Activated T-cell treated with anti-CD3 and anti-CD28 coated beads, Interleukin-2, amount 50 U/mL, for 1 hour (primary cell): ENCODE measurements at places on chromosomes 7 and 10.
A peak's percentile ranks its signal among the peaks of the same experiment; 100 is the strongest.

DNA sequence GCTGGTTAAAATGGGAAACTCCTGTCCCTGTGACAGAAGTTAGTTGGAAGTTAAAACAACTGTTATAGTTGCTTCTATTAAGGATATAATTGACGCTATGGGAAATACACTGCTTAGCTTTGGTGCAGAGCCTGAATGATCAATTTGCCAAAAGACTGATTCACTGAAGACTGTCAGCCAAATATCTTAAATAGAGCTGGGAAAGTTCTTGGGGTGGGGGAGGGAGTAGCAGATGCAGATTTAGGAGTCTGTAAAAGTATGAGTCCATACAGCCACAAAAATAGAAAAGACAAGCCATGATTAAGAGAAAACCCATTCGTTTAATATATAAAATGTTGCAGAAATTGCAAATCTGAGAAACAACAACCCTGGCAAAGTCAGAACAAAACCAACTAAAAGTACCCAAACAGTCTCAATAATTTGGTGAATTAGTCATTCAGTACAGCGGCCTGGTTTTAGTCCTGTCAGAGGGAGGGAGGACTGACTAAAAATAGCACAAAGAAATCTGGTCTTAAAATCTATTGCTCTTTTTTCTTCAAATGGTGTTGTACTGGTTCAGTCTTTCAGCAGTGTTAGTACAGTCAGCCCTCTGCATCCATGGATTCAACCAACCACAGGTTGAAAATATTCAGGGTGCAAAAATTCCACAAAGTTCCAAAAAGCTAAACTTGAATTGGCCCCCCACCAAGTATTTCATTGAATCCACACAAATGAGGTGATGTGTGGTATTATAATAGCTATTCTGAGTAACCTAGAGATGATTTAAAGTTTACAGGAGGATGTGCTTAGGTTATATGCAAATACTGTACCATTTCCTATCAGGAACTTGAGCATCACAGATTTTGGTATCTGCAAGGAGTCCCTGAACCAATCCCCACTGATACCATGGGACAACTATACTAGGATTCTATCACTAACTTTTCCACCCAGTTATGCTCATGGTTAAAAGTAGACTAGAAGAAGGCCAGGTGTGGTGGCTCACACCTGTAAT lies 30.0 kb downstream of the STK17A start:
- DNase-seq = no peak

DNA sequence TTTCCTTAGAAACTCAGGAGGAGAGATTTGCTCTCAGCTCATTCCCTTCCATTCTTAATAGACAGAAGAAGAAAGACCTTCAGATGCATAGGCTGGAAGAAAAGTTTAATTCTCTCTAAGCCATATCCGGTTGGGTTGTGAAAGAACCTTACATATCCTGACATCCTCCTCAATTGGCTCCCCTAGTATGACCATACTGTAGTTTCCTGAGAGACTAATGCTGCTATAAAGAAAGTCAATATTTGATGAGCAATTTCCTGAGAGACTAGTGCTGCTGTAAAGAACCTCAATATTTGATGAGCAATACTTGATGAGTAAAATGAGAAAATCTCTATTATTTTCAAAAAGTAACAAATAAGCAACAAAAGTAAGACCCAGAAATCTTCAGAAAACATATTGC lies 888.5 kb upstream of the SORCS1 start:
- no peak for DNase-seq

DNA sequence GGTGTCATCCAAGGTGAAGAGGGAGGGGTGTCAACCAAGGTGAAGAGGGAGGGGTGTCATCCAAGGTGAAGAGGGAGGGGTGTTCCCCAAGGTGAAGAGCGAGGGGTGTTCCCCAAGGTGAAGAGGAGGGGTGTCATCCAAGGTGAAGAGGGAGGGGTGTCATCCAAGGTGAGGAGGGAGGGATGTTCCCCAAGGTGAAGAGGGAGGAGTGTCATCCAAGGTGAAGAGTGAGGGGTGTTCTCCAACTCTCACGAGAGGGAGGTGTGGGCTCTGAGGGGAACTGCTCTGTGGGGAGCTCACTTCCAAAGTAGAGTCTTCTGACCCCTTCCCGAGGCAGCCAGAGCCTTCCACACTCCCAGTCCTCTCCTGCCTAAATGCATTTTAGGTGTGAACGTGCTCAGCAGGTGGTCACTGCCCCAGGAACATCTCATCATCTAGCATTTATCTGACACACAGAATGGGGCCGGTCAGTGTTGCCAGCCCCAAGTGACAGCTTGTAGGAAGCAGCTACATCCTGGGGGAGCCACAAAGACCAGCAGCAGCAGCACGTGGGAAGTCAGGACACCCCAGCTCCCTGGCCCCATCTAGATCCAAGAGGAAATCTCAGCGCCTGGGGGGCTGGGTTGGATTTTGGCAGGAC lies 323.8 kb downstream of the GLRX3 start:
- DNase-seq = no peak

DNA sequence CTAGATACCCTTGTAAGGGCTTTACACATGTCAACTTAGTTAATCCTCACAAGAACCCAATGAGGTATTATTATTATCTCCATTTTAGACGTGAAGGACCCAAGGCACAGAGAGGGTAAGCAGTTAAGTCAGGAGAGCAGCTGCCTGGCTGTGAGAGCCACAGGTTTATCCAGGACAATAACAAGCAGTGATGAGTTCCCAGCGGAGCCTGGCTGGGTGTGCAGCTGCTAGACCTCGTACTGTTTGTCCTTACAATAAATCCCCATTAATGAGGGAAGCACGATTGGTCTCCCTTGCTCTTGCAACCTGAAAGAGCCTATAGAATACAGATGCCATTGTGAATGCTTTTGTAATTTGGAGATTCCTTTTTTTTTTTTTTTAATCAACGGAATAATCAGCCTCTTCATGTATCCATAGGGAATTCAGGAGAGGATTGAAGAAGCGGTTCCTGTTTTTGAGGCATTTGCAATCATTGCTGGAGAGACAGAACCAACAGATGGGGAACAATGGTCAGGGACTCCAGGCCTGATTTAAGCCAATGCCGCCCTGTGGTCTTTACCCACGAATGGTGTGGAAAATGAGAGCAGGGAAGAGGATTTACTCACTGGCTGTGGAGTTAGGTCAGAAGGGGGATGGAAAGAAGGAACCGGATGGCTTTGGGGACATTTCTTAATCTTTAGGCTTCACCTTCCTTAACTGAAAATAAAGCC lies 12.3 kb upstream of the ASB4 start:
- no peak for DNase-seq

- no peak for DNase-seq
Measured at GRCh38 chr10:49649936-49650723, 29.3 kb upstream of the C10orf53 start.

DNA sequence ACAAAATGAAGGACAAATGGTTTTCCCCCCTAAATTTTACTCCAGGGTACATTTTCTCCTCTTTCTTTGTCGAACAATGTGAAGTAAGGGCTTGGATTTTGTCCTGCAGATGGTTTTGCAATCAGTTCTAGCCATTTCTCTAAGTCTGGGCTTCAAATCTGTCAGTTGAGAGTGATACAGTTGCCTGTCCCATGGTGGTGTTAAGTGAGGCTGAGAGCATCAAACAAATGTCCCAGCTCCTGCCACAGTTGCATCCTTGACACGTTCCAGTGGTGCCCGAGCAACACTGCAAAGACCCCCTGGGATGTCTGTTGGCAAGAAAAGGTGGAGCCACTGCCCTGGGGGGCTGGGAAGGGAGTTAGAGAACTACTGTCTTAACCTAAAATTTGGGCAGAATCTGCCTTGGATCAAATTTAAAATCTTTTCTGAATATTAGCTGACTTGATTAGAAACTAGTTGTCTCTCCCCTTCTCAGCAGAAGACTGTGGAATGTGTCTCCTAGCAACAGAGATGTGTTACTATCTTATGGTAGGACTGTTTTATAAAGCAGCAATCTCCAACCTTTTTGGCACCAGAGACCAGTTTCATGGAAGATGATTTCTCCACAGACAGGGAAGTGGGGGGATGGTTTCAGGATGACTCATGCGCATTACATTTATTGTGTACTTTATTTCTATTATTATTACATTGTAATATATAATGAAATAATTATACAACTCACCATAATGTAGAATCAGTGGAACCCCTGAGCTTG lies 102.0 kb upstream of the STEAP1B start:
- DNase-seq = no peak

DNA sequence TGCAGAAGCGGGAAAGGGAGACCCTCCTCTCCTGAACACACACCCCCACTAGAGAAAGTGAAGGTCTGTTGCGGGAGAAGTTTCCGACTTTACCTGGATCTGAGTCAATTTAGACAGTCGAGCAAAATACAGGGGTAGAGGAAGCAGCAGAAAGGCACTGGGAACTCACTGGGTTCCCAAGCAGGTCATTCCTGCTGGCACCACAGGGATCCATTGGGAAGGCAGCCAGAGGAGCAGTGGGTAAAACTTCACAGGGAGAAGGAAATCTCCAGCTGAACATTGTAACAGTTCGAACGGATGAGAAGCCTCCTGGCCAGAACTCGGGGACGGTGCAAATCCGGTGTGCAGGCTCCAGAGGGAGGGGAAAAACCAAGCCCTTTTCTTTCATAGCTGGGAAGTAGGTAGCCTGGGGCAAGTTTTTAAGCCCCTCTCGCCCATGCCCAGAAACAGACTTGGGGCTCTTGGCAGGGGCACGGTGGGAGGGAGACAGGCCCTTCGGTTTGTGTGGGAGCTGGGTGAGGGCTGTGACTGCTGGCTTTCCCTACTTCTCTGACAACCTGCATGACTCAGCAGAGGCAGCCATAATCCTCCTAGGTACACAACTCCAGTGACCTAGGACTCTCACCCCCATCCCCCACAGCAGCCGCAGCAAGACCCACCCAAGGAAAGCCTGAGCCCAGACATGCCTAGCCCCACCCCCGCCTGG lies 51.9 kb downstream of the DDC start:
- no peak for DNase-seq

- DNase-seq = no peak
Measured at GRCh38 chr10:34434119-34434594, 380.9 kb downstream of the PARD3 start.

- DNase-seq = no peak
Measured at GRCh38 chr7:134886353-134887057, 99.8 kb upstream of the AGBL3 start.

DNA sequence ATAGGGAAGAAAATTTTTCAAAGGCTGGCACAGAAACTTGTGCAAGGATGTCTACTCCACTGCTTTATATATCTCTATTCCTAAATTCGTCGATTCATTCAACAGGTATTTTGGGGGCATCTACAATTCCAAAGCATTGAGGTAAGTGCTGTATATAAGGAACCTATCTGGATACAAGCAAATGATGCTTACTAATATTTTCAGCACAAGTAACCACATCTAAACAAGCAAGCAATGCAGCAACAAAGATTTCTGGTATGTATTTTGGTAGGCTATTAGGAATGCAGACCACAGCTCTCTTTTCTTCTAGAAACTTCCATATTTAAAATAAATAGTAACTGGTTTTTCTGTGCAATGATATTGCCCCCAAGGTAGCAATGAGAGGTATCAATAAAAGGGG lies 183.9 kb downstream of the SGMS1 start:
- DNase-seq = no peak

GRCh38 chr10:132355297-132355696 lies 23.3 kb downstream of the LRRC27 start:
- DNase-seq = no peak

DNA sequence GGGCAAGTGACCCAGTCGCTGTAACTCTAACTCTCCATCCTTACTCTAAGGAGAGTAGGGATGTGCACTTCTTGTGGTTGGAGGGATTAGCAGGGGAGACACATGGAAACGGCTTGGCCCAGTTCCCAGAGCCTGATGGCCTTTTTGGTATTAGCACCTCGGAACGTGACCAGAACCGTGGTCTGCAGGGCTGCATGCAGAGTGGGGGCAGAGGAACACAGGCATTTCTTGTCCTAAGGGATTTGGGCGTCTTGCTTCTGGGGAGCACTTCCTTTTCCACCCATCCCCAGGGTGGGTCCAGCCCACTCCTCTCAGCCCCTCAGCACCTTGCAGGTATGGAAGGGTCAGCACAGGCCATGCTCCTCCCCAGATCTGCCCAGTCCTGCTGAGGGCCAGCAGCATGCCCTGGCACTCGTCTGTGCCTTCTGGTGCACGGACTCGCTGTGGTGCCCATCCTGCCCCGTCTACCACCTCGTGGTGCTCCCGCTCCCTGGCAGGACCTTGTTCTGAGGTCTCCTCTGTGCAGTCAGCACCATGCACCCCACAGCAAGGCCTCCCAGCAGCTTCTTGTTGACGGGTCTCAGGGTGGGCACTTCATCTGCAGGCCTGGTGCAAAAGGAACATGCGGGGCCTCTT lies 109.6 kb downstream of the ACTR3B start:
- DNase-seq = no peak

- DNase-seq = no peak
Measured at GRCh38 chr7:152145853-152146466, 120.5 kb downstream of the GALNT11 start.

DNA sequence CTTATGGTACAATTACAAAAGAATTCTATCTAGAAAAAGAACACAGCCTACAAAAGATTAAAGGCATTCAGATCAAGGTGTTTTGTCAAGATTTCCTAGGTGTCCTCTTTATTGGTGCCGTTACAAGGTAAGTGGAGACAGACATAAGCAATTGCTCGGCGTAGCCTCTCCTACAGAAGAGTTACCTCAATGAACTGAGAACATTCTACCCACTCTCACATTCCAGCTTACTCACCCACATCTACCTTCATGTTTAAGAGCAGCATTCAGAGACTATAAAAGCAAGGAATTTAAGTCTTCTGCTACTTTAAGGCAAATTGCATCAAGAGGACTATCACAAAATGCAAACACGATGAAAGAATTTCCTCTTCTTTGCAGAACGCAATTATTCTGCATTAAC lies 29.5 kb downstream of the MPP7 start:
- DNase-seq = no peak

- DNase-seq = no peak
Measured at GRCh38 chr7:80243425-80243824, 108.8 kb downstream of the GNAI1 start.

DNA sequence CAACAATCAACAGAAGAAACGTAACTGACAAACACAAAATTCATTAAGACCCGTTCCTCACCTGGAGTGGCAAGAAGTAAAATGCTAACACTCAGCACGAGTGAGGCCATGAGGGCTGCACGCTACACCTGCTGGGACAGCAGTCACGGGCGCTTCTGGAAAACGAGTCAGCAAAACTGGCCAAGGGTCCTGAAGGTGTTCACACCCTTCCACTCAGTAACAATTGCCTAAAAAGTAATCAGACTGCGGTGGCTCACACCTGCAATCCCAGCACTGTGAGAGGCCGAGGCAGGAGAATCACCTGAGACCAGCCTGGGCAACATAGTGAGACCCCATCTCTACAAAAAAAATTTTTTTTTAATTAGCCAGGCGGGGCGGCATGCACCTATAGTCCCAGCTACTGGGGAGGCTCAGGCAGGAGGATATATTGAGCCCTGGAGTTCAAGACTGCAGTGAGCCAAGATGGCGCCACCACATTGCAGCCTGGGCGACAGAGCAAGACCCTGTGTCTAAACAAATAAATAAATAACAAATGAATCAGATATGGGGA lies 199.1 kb downstream of the MAD1L1 start:
- no peak for DNase-seq

GRCh38 chr7:41695661-41696322 lies 7.1 kb downstream of the INHBA start:
- no peak for DNase-seq

- peak; percentile 57 for DNase-seq
Measured at GRCh38 chr7:150378115-150378852, 846 bp upstream of the ZNF775 start.
